ENCODE measurements at places on chromosomes 6 and 20. TPM values are rescaled to one million over a fixed set of nuclear protein-coding genes. Genes with fewer than 3 reads are reported as not detected.

The TP53TG5 gene
- polyA plus RNA-seq: not detected

The PROKR2 gene
- polyA plus RNA-seq: not detected

The ATP6V1G2 gene
- polyA plus RNA-seq: 56.7 TPM

The SCUBE3 gene
- 7.3 TPM for polyA plus RNA-seq

The ABHD16B gene
- polyA plus RNA-seq: not detected

The POU3F2 gene
- 35.3 TPM for polyA plus RNA-seq

Data from neural cell (in vitro differentiated cells).